ENCODE measurements at places on chromosomes 5 and 9.

DNA sequence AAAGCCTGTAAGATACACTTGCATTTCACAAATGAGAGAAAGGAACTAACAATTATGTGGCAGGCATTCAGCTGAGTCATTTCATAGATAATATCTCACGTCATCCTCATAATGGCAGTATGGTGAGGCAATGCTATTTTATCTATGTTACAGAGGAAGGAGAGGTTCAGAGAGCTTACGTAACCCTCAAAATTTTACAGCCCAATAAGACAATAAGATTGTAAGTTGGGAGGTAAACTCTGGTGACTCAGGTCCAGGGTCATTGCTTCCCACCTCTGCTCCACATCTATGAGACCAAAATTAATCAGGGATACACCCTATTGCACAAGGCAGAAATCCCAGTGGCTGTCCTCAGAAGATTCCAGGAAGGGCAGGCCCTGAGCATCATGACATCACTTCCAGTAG is 309.7 kb downstream of the NSG2 start:
- H3K27me3 ChIP-seq = peaks cover 5% of the 10 kb centered on the region
- H3K36me3 ChIP-seq = no peaks in the 10 kb centered on the region
- DNase-seq = peak; percentile 12
- no peaks in the 10 kb centered on the region for H3K4me1 ChIP-seq
- no peak overlapping the region for H3K27ac ChIP-seq

- DNase-seq = no peak
- H3K4me3 ChIP-seq = no peak overlapping the region
- peaks cover 36% of the 10 kb centered on the region for H3K36me3 ChIP-seq
- H3K27me3 ChIP-seq = no peaks in the 10 kb centered on the region
Measured at GRCh38 chr5:136162008-136162407, 29.4 kb downstream of the SMAD5 start.

GRCh38 chr9:121122246-121123032 is 47.7 kb downstream of the CNTRL start:
- peaks cover 4% of the 10 kb centered on the region for H3K4me1 ChIP-seq
- no peaks in the 10 kb centered on the region for H3K27me3 ChIP-seq
- peak overlapping the region; percentile 47 for H3K4me3 ChIP-seq
- peak overlapping the region; percentile 37 for H3K27ac ChIP-seq
- DNase-seq = peak; percentile 11
- H3K36me3 ChIP-seq = peaks cover 8% of the 10 kb centered on the region

DNA sequence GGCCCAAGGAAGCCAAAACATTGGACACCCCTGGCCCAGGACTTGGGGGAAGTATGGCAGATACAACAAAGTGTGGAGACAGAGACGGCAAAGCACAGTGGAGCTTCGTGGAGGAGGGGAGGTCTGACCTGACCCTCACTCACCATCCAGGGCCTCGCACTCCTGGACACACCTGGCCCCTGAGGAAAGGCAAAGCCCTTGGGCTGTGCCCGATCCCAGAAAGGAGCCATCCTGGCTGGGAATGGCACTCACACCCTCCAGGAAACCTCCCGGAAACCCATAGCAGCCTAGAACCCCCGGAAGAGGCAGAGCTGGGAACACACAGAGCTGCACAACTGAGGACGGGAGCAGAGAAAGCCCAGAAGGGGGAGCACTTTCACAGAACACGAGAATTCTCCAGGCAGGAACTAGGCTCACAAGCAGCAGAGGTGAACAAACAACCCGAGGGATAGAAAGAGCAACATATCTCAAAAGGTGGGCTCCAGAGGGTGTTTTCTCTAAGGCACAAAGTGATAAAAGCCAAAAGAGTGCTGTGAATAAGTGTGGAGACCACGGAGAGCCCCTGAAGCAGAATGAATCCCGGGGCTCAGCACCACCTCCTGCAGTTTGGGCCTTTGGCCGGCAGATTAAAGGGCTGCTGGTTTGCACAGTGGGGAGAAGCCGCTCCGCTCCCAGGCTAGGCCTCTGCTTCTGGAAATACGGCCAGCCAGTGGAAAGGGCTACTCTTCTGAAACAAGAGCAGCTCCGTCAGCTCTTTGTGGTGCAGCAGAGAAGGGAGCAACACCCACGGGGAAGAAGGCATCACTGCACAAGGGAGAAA is 108.2 kb downstream of the UBE2R2 start:
- H3K27ac ChIP-seq = no peak overlapping the region
- peak; percentile 68 for DNase-seq
- H3K4me3 ChIP-seq = no peak overlapping the region
- H3K27me3 ChIP-seq = no peaks in the 10 kb centered on the region

- H3K36me3 ChIP-seq = no peaks in the 10 kb centered on the region
- DNase-seq = no peak
- H3K27ac ChIP-seq = no peak overlapping the region
- no peaks in the 10 kb centered on the region for H3K27me3 ChIP-seq
Measured at GRCh38 chr5:93294199-93294598, 286.8 kb downstream of the NR2F1-AS1 start.

- no peak for DNase-seq
- H3K27ac ChIP-seq = no peak overlapping the region
Measured at GRCh38 chr5:150167908-150168307, 1.3 kb downstream of the CDX1 start.

Data from A673 (cell line).